Stimulated activated CD4-positive, alpha-beta T cell treated with anti-CD3 and anti-CD28 coated beads, Interleukin-4, amount 100 ng/mL, for 4 hours (primary cell): ENCODE measurements at places on chromosomes 6 and 20.

- DNase-seq = no peak
Measured at GRCh38 chr6:56102216-56102615, 145.2 kb downstream of the COL21A1 start.

GRCh38 chr20:39025883-39026282 lies 63.7 kb downstream of the DHX35 start:
- DNase-seq = no peak

DNA sequence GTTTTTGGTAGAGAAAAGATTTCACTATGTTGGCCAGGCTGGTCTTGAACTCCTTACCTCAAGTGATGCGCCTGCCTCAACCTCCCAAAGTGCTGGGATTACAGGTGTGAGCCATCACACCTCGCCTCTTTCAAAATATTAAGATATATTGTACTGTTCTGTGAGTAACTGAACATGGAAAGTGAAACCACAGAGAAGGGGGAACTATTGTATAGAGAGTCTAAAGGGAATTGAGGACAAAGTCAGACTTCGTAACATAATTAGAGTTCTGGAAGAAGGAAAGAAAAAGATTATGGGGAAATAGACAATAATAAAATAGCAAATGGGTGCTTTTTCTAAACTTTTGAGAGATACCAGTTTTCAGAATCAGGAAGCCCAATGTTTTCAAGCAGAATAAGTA lies 17.4 kb upstream of the AKAP7 start:
- DNase-seq = no peak

DNA sequence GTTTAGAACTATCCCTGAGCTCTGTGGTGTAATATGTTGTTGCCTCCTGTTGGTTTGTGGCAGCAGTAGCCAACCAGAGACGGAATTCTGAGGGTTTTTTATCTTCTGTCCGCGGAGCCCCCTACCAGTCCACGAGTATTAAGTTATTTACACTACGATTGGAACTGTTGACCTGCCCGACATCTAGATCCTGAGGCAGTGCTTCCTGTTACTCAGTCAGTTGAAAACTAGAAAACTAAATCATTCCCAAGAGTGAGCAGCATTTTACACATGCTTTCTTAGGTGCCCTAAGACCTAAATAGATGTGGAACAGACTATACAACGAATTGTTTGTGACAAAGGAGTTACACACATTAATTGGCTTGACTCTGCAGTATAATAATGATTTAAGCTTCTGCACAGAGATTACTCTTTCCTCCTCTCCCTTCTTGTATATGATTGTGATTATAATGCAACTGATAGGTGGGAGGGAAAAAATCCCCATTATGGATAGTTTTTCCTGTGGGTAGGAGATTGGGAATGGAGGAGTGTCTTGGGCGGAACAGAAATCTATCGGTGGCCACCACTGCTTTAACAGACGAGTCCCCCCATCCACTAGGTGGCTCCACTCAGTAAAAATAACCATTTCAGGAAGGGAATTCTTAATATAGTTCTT lies 1.7 kb downstream of the LOC128125822 start:
- DNase-seq = peak; percentile 14

GRCh38 chr6:106547601-106548453 lies 81.5 kb downstream of the RTN4IP1 start:
- DNase-seq = no peak

DNA sequence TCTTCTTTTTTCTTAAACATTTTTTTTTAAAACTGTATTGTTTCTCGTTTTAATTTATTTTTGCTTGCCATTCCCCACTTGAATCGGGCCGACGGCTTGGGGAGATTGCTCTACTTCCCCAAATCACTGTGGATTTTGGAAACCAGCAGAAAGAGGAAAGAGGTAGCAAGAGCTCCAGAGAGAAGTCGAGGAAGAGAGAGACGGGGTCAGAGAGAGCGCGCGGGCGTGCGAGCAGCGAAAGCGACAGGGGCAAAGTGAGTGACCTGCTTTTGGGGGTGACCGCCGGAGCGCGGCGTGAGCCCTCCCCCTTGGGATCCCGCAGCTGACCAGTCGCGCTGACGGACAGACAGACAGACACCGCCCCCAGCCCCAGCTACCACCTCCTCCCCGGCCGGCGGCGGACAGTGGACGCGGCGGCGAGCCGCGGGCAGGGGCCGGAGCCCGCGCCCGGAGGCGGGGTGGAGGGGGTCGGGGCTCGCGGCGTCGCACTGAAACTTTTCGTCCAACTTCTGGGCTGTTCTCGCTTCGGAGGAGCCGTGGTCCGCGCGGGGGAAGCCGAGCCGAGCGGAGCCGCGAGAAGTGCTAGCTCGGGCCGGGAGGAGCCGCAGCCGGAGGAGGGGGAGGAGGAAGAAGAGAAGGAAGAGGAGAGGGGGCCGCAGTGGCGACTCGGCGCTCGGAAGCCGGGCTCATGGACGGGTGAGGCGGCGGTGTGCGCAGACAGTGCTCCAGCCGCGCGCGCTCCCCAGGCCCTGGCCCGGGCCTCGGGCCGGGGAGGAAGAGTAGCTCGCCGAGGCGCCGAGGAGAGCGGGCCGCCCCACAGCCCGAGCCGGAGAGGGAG lies 580 bp downstream of the VEGFA start:
- DNase-seq = no peak

GRCh38 chr6:108714101-108714765 lies 134.0 kb upstream of the ARMC2 start:
- no peak for DNase-seq

- DNase-seq = no peak
Measured at GRCh38 chr6:44696099-44696498, 308.6 kb downstream of the CDC5L start.

GRCh38 chr6:20653085-20653479 lies 118.8 kb downstream of the CDKAL1 start:
- no peak for DNase-seq

DNA sequence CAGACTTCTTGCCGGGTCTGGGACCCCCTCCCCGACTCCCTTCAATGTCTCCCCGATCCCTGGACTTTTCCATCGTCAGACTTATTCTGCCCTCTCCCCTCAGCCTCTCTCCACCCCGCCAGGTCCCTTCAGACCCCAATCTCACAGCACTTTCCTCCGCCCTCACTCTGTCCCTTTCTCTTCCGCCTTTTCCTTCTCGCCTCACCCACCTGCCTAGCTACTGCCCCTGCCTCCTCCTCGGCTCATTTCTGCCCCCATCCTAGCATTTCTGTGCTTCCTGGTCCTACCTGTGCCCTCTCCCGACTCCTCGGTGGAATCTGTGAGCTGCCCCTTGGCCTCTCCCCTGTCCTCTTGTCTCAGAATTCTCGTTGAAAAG lies 616 bp downstream of the CHMP4B start:
- no peak for DNase-seq

DNA sequence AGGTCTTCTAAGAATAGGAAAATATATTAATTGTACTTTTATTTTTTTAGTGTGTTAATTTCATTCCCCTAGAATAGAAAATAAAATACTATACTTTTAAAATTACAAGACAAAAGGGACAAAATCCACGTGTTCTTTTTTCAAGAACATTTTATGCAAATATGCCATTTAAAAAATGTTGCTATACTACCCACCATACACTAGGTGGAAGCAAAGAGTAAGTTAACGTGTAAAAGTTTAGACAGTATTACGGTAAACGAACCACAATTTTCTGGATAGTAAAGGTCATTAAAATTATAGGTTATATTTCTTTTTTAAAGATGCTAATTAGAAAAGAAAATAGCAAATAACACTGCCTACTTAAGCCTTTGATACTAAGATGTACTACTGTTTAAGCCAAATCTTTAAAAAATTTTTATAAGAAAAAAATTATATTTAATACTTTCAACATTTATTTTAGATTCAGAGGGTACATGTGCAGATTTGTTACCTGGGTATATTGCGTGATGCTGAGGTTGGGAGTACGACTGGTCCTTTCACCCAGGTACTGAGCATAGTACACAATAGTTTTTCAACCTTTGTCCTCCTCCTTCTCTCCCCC lies 287.6 kb downstream of the PHF3 start:
- DNase-seq = no peak

- DNase-seq = no peak
Measured at GRCh38 chr20:24993337-24994185, 1.0 kb upstream of the APMAP start.

- no peak for DNase-seq
Measured at GRCh38 chr20:35607003-35607735, 8.5 kb upstream of the SPAG4 start.

DNA sequence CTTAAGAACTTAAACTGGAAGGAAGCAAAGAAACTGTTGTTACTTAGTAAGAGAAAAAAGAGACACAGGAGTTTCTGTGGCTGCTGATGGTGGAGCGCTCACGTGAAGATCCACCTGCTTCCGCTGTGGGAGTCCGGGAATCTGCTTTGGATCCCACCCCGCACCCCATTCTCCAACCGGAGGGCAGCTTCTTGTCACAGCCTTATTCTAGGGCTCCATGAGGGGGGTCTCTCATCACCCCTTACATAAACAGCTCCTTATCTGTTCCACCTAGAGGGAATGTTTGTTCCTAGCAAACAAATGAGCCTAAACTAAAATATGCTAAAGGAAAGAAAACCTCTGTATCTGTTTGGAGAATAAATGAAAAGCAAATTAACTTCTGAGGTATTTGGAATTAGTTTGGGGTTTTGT lies 280.5 kb downstream of the QKI start:
- no peak for DNase-seq

DNA sequence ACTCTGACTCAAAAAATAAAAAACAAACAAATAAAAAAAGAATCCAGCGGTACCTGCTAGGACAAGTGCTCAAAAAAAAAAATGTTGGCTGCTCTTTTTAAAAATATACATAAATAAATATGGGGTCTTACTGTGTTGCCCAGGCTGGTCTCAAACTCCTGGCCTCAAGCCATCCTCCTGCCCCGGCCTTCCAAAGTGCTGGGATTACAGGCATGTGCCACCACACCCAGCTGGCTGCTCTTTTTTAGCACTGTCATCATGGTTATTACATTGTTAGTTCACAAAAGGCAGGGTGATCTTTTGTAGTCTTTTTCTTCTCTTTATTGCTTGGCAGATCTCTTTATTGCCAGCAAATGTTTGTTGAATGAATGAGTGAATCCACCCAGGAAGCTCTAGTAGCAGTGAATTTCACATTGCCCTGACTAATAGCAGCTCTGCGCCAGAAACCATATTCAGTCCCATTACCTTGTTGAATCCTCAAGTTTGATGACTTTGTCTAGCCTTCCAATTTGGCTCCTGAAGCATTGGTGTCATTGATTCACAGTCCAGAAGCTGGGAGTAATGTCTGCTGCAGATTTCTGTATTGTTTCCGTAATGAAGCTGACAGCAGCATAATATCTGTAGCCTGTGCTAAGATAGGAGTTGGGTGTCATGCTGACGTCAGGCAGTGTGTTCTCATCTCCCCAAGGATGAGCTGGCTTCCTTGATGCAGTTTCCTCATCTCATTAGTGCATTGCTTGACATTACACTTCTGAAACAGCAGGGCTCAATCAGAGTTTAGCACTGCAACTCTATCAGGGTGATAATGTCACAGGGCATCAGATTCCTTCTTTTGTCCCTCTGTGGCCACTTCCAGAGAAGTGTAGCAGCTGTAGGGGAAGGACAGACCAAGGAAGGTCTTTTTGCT lies 84.9 kb upstream of the TGM3 start:
- no peak for DNase-seq

- DNase-seq = no peak
Measured at GRCh38 chr6:1890071-1890470, 280.4 kb downstream of the FOXC1 start.

GRCh38 chr6:71028236-71028876 lies 71.5 kb upstream of the B3GAT2 start:
- no peak for DNase-seq

DNA sequence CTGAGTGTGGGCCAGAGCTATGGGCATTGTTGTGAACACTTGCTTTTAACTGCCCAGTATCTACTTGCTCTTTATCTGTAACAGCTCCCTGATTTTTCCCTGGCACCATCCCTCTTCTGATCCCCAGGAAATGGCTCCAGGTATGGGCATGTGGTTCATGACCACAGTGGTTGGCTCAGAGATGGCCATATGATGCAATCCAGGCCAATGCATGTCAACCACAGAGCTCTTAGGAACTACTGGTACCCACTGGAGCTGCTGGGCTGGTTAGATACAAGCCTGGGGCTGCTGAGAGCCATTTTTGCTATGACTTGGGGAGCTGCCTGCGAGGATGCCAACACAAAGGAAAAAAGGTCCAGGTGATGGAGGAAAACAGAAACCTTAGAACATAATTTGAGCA lies 55.6 kb downstream of the KCNB1 start:
- DNase-seq = no peak

DNA sequence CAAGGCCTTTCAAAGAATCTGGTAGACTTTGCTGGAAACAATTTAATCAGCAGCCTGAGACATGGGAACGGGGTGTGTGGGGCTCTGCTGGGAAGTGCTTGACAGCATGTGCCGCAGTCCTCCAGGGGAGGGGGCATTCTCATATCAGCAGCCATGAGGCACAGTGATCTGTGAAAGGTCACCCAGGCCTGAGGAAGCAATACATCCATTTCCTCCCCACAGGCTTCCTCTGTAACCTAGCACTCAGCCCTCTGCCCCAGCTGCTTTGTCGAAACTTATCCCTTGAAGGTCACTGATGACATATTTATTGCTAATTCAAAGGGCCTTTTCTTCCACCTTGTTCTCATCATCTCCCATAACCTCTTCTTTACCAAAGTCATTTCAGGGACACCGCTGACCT lies 103.3 kb downstream of the TNFAIP3 start:
- no peak for DNase-seq

DNA sequence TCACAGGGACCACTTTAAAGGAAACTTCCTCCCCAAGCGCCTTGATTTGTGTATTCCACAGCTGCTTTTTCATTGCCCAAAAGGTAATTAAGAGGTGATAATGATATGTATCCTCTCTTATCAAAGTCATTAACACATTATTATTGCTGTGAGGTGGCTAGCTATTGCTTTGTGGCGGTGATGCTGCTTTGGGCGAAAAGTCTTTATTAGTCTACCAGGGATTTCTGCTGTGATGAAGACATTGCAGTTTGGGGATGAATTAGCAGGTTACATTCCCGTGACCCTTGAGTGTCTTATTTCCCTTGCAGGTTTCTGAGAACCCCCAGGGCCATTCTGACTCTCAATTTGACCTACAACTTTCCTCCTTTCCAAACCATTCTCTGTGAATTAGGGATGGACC lies 143.4 kb upstream of the SOX4 start:
- DNase-seq = no peak

- DNase-seq = no peak
Measured at GRCh38 chr6:95387845-95388244, 189.5 kb upstream of the MANEA start.

DNA sequence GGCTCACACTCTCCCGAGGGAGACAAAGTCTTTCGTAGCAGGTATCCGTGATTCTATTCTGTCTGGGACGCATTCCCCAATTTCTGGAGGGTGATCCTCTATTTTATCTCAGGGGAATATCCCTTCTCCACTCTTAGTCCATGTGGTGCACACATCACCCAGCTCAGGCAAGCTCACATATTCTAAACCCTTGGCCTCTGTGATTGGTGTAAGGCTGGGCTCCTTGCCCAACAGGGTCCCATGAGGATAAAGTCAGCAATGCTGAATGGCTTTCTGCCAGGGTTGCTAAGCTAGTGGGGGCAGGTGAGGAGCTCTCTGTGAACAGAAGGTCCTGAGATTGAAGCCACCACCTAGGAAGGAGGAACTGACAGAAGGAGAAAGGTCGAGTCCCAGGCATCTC lies 137.2 kb downstream of the CDH26 start:
- no peak for DNase-seq
